Bronchial epithelial cell (primary cell): ENCODE measurements at places on chromosomes 5 and 9.

- DNase-seq = no peak
Measured at GRCh38 chr5:76990899-76991459, 38.1 kb downstream of the CRHBP start.

GRCh38 chr5:151745071-151745705 is 13.2 kb downstream of the ATOX1 start:
- DNase-seq = peak; percentile 99

DNA sequence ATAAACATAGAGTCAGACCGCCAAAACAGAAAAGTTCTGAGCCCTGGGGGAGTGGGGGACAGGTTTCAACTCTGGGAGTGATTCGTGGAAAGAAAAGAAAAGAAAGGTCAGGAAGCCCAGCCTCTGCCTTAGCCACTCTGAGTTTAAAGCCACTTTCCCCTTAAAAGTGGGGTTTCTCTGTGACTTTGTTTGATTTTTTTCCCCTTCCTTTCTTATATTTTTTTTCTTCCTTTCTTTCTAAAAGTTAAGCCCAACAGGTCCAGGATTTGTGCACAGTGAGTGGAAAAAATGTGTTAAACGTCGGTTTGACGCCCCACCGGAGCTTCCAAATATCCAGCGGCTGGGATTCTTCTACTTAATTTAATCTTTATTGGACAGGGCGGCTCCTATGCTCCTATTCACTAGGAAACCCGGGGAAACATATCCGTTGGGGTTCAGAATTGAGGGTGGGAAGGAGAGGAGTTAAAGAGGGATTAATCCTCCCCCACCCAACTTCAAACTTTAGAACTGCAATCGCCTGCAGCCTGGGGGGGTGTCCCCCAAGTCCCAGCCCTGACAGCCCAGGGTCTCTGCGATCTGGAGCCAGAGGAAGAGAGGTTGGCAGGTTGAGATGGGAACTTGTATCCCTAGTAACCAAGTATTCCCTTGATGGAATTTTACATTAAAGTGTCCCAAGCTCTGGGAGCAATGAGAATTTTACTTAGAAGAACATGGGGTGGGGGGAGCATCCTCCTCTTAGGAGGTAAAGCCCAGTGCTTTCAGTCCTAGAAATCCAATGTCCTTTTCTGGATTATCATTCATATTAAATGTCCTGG is 6.3 kb downstream of the NR2F1-AS1 start:
- DNase-seq = no peak

DNA sequence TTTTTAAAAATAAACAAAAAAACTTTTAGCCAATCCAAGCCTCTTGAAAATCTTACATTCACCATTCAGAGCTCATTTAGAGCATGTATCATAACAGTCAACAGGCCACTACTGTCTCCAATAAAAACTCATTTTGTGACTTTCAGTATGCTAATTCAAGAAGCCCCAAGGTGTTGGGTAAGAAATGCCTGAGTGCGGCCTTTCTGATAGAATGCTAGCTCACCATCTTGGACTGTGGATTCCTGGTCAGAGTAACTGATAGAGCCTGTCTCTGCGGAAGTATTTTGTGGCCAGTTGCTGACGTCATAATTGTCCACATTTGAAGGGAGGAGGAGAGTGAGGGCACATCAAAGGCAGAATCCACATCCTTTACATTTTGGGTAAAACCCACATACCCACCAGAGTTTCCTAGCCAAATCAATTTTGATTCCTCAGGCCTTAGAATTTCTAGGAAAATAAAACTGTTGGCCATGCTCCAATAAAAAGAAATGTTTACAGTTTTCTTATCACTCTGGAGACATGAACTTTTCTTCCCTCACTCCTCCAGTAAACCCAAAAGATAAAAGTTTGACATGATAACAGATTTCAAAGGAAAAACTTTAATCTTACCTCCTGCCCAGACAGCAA is 41.1 kb upstream of the ERCC6L2 start:
- no peak for DNase-seq

DNA sequence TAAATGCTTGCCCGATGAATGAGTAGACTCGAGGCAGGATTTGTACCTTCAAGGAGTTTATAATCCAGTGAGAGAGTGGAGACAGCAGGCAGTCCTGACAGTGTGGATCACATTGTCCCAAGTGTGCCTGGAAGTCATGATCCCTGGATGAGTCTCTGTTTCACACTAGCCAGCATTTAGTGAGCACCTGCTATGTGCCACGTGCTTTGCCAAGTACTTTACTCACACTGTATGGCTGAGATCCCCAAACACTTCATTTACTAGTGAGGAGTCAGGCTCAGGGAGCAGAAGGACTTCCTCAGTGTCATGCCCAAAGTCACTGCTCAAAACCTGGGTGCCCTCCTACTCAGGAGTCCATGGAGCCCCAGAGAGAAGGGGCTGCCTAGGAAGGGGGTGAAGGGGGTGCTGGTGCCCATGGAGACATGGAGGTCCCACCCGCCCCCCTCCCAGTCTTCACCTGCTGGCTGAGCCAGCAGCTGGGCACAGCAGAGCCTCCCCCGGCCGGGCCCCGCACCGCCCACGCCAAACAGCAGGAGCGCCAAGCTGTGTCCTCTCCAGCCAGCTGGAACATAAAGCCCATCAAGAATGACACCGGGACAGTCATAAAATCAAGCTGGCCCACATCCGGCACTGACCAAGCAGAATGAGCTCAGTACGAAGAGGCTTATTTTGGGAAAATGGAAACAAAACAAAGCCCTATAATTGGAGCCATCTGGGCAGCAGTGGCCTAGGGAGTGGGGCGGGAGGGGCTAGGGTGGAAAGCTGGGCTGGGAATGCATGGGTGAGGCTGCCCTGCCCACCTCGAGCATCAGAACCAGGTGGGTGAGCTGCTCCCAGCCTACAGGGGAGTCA is 10.6 kb downstream of the LAMC3 start:
- no peak for DNase-seq

DNA sequence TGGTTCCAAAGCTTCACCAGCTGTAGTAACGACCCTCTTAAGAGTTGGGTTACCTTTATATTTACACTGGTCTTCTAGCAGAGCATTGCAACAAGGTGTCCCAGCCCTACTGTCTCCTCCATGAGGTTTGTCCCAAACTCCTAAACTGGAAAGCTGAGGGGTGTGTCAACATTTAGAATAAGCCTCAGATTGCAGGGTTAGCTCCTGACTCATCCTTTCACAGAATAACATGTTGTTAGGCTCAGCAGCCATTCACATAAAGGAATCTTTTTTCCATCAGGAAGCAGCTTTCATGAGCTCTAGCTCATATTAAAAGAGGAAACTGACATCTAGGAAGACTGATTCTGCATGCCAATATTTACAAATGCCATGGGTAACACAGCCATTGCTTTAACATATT is 238.7 kb downstream of the EFNA5 start:
- DNase-seq = peak; percentile 71

DNA sequence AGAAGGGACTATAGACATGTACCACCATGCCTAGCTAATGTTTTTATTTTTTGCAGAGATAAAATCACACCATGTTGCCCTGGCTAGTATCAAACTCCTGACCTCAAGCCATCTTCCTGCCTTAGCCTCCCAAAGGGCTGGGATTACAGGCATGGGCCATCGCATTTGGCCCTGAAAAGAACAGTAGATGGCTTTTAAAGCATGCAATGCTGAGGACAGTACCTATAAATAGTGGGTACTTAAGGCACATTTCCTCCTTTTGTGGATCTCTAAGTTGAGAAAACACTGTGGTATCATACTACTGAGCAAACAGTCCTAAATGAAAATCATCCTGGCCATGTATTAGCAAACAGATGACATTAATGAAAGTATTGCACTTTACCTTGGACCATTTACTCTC is 119.4 kb downstream of the TTC39B start:
- DNase-seq = no peak

DNA sequence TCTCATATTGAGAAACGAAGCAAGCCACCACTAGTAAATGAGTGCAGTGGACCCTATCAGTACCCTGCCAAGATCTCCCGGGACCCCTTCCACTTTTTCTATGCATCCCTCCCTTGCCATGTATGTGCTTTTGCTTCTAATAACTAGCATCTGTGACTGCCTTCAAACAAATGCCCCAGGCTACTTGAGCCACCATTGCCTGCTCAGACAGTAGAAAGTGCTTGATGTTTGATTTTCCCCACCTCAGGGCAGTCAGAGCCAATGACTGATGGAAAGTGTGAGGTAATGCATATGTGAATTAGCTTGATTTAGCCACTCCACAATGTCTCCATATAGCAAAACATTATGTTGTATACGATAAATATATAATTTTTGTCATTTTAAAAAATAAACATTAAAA is 797.3 kb upstream of the ACO1 start:
- DNase-seq = peak; percentile 54

- no peak for DNase-seq
Measured at GRCh38 chr9:119005162-119005561, 364.1 kb downstream of the BRINP1 start.

DNA sequence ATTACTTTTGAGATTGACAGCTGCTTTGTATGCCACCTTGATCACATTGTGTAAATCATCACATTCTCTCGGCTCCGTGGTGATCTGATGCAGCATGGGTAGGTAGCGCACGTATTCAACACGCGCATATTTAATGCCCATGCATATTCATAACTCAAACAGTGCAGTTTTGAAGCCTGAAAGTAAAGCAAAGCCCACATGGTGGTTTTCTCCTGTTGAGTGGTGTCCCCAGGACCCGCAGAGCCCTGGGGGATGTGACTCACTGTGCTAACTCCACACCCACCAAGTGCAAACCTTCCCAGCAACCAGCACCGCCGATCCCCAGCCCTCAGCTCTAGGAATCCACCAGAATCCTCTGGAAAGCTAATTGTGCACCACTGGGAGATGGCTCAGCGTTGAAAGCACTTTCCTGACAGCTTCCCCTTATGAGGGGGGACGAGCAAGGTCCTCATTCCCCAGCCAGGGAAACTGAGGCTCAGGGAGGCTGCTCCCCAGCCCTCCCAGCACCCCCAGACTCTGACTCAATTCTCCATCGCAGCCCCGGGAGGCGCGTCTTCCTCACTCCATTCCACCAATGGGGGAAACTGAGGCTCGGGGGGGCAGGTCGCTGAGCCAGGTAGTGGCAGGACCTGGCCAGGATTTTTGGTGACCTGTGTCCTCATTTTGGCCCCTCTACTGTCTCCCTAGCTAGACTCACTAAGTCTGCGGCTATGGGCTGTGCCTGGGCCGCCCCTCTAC is 46.4 kb downstream of the SARDH start:
- DNase-seq = peak; percentile 13

- DNase-seq = peak; percentile 4
Measured at GRCh38 chr5:16616536-16617273, at the start of gene RETREG1. RETREG1 (minus strand) TSS chr5:16616997; CDS start chr5:16616971, 26 bp downstream.

GRCh38 chr5:61184708-61185107 is 22.4 kb upstream of the SMIM15 start:
- DNase-seq = no peak

DNA sequence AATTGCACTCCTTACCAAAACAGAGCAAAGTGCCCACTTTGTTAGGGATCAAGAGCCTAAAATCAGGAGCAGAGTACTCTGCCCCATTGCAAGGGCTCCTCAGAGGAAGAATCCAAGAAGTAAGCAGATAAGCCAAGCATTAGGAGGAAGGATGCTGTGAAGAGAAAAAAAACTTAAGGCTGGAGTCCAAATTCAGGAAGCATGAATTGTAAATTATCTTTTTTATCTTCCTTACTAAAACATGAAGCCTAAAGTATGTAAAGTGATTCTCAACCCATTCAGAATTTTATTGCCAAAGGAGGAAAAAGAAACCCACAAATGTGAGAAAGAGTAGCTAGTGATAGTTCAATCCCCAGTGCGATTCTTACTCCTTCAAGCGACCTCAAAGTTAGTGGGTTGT is 523.9 kb downstream of the TAF11L14 start:
- no peak for DNase-seq

- no peak for DNase-seq
Measured at GRCh38 chr5:1374679-1375055, 29.8 kb upstream of the CLPTM1L start.

DNA sequence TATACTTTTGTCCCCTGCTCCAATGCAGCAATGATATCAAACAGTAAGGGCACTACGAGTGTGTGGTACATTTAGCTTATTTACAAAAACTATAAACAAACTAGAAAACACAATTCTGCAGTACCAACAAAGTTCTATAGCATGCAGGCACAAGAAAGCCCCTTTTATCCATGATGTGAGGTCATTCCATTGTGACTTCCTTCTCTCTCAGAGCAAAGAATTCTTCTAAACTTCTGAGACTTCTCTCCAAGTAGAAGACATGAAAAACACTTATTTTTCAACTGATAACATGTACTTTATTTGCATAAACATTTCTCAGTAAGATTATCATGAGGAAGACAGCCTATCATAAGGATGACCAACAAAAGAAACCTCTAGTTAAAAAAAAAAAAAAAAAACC is 569.8 kb downstream of the TLE1 start:
- no peak for DNase-seq

GRCh38 chr9:93697352-93698139 is 121.2 kb downstream of the PHF2 start:
- no peak for DNase-seq

- peak; percentile 64 for DNase-seq
Measured at GRCh38 chr5:78569441-78569840, 79.1 kb downstream of the LHFPL2 start.

DNA sequence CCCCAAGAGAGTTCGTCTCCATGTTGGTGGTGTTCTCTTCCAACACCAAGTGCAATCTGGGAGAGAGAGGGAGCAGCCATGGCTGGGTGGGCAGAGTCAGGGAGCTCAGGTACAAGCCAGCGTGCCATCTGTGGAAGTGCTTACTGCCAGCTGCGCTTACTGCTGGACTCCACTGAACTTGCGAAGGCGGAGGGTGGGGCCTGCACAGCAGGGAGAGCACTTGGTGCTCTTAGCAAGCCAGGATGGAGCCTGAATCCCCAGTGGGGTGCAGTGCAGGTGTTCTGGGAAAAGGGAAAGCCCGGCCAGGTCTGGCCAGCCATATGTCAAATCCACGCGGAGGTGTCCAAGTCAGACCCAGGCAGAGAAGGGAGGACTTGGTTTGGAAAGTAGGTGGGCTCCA is 142.0 kb downstream of the FANCC start:
- DNase-seq = no peak

- DNase-seq = no peak
Measured at GRCh38 chr5:15124871-15125568, 253.4 kb upstream of the ANKH start.

DNA sequence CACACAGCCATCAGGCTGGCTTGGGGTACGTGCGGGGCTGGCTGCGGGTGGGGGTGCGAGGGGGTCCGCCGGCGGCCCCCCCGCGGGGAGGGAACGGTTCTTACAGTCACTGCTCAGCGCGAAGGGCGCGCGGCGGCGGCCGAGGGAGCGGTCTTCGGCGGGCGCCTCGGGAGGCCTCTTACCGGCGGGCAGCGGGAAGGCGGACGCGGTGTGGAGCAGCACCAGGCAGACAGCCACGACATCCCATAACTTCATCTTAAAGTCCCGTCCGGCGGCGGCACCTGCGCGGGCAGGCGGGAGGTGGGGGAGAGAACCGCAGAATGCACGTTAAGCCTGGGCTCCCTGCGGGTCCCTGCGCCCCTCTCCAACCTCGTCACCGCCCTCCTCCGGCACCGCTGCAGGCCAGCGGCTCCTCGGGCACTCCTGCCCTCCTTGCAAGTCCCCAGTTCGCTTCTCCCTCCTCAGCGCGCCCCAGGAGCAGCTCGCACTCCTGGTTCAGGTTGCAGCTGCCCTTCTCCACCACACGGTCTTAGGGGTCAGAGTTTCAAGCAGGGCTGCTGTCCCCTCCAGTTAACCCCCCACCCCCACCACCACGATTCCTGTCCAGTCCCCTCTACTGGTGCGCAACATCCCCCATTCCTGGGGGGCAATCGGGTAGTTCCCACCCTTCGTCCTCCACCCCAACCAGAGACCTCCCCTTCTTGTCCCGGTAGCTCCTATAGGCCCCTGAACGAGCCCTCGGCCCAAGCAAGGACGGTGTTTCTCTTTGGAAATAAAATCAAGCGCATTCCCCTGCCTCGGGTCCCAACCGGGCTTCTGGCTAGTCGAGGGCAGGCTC is 5.1 kb downstream of the GDNF start:
- DNase-seq = no peak

- peak; percentile 74 for DNase-seq
Measured at GRCh38 chr5:143594902-143595818, 191.7 kb upstream of the NR3C1 start.
